ENCODE measurements at places on chromosomes 13 and 19.

DNA sequence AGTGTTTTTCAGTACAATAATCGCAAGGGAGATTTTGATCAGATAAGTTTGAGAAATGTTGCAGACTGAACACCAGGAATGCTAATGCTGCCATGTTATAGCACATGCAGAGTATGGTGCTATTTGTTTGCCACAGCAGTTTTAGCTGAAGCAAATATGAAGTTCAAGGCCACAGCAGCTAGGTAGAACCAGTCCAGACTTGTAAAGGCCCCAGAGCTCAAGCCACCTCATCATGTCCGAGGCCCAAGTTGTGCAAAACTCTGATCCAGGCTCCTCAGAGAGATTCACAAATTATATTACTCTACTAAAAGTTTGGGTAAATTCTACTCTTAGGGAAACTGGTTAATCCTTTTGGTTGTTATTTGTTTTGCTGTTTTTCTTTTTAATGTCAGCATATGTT lies 2702.6 kb downstream of the PCDH9 start:
- DNase-seq: no peak

DNA sequence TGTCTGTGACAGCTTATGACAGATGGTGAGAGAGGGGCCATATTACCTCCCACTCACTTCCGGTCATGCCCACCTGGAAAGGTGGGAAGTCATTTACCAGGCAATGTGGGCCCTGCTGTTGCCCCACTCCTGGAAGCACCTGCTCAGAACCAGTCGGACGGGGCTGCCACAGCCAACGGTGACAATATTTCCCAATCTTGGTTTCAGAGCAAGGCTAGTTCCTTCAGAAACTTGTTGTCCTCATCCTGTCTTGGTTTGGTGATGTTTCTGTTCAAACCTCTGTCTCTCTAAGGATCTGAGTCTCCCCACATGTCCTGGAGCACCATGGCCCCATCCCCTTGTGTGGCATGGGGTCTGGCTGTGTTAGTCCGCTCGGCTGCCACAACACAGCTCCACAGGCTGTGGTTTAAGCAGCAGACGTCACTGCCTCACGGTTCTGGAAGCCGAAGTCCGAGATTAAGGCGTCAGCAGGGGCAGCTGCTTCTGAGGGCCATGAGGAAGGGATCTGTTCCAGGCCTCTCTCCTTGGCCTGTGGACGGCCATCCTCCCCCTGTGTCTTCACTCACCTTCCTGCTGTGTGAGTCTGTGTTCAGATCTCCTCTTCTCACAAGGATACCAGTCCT lies 31.5 kb upstream of the SLC15A1 start:
- DNase-seq: no peak

GRCh38 chr19:19356901-19357566 lies 36.4 kb downstream of the MAU2 start:
- DNase-seq: no peak

DNA sequence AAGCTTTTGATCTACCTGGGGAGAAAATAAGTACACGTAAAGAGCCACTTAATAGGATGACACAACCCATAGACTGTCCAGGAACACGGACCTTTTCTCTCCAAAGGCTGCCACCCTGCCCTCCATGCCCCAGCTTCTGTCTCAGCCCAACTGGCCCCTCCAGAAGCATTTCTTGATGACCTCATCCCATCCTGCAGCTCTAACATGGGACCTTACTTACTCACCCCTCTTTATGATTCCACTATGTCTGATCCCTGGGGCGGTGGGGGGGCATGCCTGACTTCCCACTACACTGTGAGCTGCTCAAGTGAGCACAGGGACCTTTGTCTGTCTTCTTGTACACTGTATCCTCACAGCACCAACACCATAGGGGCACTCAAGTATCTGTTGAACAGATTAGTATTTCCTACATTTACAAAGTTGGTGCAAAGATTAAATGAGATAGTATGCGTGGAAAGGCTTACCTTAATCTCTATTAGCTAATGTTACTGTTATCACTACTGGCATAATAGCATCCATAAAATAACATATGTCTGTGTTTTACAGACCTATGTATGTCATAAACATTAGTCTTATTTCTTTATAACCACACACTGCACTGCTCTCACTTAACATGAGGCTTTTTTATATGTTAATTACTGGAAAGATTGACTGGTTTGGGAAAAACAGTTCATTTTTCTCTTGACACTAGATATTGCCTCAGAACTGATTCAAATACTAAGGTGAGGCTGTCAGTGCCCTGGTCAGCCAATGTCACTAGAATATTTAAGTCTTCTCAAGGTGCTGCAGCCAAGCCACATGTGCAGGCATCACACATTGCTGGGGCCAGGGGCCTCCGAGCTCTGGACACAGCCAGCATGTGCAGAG lies 100.9 kb downstream of the FOXO1 start:
- no peak for DNase-seq

DNA sequence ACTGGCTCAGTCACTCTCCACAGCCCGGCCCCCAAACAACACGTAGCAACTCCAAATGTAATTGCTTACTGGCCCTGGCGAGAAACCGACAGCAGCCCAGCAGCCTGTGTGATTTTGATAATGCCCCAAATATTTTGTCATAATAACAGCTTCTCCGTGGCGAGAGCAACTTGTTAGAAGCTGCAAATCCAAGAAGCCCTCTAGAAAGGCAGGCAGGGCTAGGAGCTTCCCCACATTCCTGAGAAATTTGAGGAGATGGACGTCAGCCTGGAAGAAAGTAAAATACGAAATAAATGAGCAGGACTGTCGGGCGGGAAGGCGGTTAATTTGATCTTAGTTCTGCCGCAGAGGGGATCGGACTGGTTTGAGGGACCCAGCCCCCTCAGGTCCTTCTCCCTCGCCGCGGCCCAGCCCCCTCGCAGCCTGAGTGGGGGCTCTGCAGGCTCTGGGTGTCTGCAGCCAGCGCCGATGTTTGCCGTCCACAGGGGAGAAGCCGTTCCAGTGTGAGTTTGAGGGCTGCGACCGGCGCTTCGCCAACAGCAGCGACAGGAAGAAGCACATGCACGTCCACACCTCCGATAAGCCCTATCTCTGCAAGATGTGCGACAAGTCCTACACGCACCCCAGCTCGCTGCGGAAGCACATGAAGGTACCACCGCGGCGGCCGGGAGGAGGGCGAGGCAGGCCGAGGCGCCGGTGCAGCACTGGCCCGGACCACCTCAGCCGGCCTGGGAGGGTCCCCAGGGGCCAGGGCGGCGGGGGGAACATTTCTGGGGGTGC lies 3.1 kb downstream of the ZIC2 start:
- no peak for DNase-seq

GRCh38 chr13:62524061-62524460 lies 1108.4 kb upstream of the PCDH20 start:
- no peak for DNase-seq

DNA sequence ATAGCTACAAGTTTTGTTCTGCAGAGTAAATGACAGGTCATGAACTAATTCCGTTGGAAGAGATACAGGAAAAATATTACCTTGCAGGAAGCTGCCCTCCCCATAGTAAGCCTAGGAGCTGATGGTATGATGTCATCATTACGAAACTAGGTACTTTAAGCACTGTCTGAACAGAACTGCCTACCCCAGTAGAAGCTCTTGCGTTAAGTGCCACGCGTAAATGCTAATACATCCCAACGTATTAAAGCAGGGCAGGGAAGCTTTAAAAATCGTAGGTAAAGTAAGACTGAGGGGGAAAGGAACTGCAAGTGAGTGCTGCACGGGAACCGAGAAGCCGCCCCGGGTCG lies 572 bp downstream of the UGGT2 start:
- peak; percentile 42 for DNase-seq

DNA sequence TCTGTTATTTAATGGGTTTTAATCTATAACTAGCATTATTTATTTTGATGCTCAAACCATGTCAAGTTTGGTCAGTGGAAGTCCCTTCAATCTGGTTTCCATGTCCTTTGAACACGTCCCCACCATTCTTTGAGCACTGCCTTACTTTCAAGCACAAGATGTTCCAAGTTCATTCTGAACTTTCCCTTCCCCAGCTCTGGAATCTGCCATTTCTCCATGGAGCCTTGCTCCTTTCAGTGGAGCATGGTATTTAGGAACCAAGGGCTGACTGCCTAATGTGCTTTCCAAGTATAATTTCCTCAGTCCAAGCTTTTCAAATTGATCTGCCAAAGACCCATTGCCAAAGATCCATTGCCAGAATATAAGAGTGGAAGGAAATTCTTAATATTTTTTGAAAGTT lies 1.1 kb upstream of the ZNF546 start:
- DNase-seq: no peak

DNA sequence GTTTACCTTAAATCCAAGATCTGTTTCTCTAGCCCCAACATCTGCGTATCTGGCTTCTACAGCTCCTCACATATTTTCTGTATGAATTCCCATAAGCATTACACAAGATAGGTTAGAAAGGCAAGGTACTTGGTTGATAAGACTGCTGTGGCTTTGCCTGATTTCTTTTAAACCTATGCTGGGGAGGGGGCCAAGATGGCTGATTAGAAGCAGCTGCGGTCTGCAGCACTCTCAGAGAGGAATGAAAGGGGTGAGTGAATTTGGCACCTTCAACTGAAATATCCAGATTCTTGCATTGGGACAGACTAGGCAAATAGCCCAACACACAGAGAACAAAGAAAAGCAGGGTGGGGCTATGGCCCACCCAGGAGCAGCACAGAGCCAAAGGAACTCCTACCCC lies 12.2 kb upstream of the DLEU7 start:
- no peak for DNase-seq

DNA sequence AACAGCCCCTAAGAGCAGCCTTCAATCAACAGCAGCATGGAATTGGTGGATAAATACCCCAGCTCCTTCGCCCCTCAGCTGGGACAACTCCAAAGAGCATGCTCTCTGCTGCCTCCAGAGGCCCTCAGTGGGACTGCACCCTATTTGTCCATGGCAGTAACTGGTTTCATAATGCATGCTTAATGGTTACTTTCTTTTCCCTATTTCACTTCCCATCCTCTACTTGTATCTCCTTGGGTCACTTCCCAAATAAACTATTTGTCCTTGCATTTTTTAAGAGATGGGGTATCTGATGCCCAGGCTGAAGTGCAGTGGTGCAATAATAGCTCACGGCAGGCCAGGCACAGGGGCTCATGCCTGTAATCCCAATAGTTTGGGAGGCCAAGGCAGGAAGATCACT lies 13.5 kb upstream of the TPM4 start:
- peak; percentile 89 for DNase-seq

- DNase-seq: no peak
Measured at GRCh38 chr13:30124131-30124768, 183.1 kb downstream of the KATNAL1 start.

DNA sequence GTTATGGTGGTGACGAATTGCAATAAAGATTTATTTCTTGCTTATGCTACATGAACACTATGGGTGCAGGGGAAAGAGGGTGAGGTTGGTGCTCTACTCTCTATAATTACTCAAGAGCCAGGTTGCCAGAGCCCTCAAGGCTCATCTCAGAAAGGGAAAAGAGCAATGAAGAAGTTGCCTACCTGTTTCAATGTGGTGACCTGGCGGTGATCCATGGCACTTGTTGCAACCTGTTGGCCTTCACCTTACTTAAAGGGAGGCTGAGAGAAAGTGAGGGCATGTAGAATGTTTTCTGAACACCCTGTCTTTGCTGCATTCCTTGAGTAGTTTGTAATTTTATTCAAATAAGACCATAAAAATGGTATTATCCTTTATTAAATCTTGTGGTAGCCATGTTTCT lies 394.4 kb downstream of the GPC6 start:
- DNase-seq: no peak

- DNase-seq: no peak
Measured at GRCh38 chr13:37175996-37176395, 70.5 kb upstream of the CSNK1A1L start.

- DNase-seq: peak; percentile 53
Measured at GRCh38 chr13:28429685-28430290, 65.1 kb downstream of the FLT1 start.
